ENCODE measurements at places on chromosomes 5 and 9.

GRCh38 chr9:1414711-1415131 lies 364.6 kb downstream of the DMRT2 start:
- no peak for DNase-seq

GRCh38 chr9:73807952-73808351 lies 656.3 kb downstream of the ANXA1 start:
- no peak for DNase-seq

DNA sequence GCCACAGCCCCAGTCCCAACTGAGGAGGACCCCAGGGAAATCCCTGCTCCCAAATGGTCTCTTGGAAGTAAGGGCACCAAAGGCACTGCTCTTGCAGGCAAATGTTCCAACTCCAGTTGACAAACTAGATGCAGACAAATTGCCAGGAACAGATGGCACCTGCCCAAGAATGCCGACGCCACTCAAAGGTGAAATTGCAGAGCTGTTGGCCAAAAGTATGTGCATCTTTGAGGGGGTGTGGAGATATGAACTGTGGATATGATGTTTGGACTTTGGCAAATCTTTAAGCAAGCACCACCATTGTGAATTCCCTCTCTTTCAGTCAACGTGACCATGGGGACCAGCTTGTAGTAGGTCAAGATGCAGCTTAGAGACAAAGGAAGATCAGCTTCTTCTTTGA lies 12.0 kb upstream of the CPLX2 start:
- DNase-seq, result no peak

DNA sequence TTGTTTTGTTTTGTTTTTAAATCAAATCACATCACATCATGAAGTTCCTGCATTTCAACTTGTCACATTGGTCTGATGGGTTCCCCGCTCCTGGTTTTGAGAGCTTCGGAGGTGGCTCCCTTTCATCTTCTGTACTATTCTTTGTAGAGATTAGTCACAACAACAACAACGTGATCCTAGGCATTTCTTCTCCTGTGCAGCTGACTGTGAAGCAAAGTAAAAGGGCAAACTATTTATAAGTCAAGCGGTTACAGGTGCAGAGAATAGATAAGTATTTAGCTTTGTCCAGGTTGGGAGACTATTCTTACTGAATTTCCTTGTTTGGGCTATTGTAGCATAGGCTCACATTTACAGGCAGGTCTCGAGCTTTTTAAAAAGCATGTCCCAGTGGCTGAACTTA lies 197.7 kb upstream of the CDKN2B start:
- DNase-seq, result no peak

DNA sequence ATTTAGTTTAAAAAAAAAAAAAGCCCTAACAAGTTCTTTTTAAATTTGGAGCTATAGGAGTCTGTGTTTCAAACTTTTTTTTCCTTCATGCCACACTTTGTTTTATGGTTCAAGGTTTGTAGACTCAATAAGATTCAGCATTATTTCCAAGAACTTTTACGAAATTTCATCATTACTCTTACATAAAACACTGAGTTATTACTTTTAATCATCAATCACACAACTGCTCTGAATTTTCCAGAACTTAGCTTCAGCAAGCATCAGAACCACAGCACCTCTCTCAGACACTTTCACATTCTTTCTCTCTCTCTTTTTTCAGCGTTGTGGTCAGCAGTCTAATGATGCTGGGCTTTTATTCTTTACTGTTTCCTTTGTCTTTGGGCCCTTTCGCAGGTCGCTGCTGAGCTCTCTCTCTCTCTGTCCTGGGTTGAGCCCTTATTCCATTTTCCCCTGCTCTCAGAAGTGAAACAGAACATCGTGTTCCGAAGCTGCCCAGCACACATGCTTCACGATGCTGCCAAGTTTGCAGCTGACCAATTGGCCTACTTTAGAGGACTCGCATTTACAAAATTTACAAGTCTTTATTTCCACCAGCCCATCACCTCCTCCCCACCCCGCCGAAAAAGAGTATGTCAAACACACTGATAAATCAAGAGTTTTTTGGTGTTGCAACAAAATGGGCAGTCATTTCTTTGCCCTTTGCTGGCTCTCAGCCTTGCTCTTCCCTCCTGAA lies 44.6 kb upstream of the PIK3R1 start:
- DNase-seq, result no peak

GRCh38 chr9:16417161-16417560 lies 453.3 kb downstream of the BNC2 start:
- DNase-seq, result no peak

DNA sequence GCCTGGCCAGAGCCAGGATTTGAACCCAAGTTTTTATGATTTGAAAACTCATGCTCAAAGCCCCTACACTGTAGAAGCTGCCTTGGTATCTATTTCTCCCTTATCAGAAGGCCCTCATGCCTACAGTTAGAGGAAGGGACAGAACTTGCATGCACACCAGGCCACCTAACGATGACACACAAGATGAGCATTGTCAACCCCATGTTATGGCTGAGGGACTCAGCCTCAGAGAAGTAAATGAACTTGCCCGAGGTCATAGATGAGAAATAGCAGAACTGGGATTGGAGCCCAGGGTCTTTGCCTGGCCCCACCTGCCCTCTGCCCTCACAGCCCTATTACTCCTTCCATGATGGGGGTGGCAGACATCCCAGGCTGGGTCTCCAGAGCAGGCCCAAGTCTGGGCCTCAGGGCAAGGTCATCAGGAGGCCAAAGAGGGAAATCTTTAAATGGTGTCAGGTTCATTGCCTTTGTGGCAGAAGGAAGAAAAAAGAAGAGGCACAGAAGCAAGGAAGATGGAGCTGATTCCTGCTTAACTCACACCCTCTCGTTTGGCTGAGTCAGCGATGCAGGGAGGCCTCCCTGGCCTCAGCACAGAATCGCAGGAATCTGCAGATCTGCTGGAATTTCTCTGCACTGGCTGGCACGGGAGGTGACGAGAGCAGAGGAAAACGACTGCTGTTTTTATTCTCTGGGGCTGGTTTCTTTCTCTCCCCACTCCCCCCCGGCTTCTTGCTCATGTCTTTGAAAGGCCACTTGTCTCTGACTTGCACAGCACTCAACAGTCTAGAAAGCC lies 20.6 kb upstream of the CRB2 start:
- no peak for DNase-seq

DNA sequence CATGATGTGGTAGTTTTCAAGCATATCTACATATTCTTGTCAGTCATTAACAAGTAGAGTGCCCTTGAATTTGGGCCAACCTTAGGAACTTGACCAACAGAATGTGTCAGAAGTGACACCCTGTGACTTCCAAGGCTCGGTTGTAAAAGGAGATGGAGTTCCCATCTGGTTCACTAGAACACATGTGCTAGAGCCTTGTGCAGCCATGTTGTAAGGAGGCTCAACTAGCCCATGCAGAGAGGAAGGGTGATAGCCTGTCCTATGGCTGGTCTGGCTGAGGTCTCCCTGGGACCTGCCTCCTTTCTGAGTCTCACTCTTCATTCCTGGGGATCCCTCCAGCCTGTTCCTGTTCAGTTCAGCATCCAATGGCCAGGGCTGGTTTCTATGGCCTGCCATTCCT lies 28.1 kb upstream of the HRH2 start:
- DNase-seq, result no peak

- no peak for DNase-seq
These were observed 527 bp downstream of the MEF2C start for GRCh38 chr5:88882276-88883038.

DNA sequence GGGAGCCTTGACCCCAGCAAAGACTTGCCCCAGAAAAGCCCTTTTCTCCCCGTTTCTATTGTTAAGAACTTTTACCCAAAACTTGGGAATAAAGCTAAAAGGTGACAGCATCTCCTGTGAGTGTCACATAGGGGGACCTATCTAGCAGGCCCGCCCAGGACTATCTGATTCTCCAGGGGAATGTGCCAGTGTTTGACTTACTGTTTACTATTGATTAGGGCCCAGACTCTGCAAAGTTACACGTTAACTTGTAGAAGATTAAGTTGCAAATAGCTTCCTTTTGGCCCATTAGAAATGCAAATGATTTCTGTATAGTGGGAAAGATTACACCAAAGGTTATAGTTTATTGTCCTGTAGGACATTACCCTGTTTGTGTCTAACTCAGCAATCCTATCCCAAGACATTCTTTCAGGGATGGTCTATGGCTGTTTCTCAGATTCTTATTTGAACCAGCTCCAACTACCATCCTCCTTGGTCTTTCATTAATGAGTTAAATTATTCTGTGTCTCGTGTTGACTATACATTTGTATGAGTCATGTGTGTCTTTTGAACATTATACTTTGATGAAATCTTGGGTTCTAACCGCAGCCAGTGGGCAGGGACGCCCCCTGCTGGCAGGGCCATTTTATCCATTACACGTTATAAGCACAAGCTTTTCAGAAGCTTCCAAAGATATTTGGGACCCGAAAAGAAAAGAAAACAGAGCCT lies 60.7 kb downstream of the HRH2 start:
- peak; percentile 32 for DNase-seq

DNA sequence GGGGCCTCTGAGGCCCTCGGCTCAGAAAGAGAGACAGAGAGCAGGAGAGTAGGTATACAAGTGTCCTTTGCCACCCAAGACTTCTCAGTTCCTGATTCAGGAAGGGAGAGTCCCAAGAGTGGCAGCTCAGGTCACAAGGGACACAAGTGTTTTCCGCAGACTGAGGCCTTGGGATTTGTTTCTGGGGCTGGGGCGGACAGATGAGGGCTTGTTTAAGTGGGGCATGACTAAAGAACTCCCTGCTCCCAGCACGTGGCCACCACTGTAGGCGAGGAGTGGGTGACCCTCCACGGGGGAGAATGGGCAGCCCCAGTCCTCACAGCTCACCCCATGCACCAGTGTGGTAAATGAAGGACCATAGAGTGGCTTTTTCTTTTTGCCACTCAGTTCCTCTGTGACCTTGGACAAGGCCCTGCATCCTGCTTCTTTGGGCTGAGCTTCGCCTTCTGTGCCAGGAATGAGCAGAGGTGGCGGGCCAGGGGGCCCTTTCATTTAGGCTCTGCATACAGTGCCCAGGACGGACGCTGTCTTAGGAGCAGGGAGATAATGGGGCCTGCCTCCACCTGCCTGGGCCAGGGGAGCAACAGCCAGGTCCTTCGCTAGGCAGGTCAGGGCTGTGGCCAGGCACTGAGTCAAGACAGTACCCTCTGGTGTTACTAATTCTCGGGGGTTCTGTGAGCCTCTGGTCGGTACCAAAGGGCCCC lies 50.8 kb downstream of the AMBP start:
- no peak for DNase-seq

DNA sequence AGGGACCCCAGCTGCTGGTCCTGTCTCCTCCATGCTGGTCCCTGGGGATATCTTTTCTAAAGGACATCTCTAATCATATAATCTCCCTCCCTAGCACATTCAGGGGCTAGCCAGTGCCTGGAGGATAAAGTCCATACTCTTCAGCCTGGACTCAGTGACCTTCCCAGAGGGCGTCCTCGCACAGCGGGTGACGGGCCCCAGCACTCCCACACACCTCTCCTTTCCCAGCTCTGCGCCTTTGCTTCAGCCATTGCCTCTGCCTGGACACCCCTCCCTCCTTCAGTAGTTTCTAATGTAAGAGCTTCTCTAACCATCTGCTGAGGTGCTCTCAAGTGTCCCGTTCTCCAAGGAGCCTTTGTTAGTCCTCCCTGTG lies 15.2 kb upstream of the TNIP1 start:
- no peak for DNase-seq

- DNase-seq, result no peak
These were observed 58.3 kb upstream of the AKNA start for GRCh38 chr9:114446036-114446435.

DNA sequence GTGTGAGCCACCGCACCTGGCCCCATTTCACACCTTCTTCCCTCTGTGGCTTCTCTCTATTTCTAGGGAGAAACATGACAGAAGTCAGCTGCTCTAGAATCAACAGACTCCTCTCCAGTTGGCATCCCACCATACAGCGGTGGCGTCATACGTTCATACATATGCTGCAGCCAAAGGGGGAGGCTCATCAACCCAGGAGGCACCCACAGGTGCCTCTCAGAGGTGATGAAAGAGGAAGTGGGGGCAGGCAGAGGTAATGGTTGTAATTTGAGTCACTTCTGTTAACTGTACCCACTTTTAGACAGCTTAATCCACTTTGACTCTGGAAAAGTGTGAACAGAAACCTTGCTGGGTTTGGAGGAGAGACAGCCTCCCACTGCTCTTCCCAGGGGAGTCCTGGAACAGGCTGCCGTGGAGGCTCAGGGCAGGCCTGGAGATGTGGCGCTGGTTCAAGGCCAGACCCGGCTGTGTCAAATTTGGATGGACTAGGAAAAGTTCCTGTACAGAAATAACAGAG lies 47.3 kb upstream of the SUB1 start:
- no peak for DNase-seq

DNA sequence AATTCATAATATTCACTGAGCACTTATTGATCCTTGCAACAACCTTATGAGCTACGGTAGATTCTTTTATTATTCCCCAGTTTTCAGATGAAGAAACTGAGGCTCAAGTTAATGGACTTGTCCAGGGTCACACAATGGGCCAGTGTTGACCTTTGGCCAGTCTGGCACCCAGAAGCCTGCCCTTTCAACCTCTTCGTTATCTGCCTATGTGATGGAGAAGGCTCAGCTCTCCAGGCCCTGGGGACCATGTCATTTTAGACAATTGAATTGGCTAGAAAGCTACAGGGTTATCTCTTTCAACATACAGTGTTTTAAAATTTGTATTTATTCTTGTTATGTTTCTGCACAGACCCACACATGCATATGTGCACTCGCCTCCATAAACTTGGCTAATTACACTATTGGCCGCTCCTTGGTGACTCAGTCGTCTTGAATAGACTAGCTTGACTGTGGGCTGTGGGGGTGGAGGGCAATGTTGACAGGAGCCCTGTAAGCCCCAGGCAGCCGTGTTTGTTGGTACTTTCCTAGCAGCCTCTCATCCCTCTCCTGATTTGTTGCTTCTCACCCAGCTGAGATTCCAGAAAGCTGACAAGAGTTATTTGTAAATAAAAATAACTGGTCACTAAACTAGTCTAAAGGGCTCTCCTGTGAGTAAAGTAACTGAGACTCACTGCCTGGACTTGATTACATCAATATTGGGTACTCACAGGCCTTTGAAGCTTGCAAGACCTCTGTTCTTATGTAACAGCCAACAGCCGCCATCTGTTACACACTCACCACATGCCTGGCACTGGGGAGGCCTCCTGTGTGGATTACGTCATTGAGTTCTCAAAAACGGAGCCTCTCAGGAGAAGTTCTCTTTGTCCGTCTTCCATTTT lies 8.5 kb upstream of the ANGPTL2 start:
- no peak for DNase-seq

- DNase-seq, result no peak
These were observed 105.6 kb downstream of the SUSD1 start for GRCh38 chr9:112069318-112070169.

DNA sequence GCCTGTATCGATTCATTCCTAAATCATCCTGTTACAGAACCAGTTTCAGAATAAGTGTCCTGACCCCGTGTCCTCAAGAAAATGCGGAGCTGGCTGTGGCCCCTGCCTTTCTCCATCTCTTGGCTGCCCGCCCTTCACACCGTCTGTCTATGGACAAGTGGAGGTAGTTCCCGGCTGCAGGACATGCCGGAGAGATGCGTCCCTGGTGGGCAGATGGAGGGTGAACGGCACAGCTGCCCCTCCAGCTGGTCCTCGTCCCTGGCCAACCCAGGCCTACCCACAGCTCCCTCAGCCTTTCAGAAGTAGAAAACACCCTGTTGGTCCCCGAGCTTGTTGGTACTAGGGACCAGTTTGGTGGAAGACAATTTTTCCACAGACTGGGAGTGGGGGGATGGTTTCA lies 14.8 kb upstream of the EXOC3 start:
- DNase-seq, result no peak
